Effector CD4-positive, alpha-beta T cell (primary cell): ENCODE measurements at places on chromosomes 16 and 17.
A peak's percentile ranks its signal among the peaks of the same experiment; 100 is the strongest.

- no peak for DNase-seq
These were observed 1.7 kb downstream of the TUBG2 start for GRCh38 chr17:42660692-42661345.

- no peak for DNase-seq
These were observed 3.9 kb upstream of the BIRC5 start for GRCh38 chr17:78210111-78210510.

GRCh38 chr17:47999582-47999981 is 28.7 kb downstream of the CDK5RAP3 start:
- DNase-seq: no peak

DNA sequence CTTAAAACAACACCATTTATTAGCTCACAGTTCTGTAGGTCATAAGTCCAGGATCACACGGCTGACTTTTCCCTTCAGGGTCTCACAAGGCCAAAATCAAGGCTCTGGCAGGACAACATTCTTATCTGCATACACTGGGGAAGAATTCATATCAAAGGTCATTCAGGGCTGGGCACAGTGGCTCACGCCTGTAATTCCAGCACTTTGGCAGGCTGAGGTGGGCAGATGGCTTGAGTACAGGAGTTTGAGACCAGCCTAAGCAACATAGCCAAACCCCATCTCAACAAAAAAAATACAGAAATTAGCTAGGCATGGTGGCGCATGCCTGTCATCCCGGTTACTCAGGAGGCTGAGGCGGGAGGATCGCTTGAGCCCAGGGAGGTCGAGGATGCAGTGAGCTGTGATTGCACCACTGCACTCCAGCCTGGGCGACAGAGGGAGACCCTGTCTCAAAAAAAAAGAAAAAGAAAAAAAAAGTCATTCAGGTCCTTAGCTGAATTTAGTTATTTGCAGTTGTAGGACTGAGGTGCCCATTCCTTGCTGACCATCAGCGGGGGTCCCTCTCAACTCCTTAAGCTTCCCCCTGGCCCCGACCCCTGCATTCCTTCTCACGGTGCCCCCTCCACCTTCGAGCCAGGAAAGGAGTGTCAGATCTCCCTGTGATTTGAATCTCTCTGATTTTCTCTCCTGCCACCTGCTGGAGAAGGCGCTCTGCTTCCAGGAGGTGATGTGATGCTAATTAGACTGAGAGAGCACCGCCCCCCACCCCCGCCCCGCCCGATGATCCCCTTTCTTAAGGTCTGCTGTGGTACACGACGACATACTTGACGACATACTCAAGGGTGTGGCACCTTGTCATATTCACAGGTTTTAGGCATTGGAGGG is 91.8 kb upstream of the CLEC18A start:
- DNase-seq: no peak

DNA sequence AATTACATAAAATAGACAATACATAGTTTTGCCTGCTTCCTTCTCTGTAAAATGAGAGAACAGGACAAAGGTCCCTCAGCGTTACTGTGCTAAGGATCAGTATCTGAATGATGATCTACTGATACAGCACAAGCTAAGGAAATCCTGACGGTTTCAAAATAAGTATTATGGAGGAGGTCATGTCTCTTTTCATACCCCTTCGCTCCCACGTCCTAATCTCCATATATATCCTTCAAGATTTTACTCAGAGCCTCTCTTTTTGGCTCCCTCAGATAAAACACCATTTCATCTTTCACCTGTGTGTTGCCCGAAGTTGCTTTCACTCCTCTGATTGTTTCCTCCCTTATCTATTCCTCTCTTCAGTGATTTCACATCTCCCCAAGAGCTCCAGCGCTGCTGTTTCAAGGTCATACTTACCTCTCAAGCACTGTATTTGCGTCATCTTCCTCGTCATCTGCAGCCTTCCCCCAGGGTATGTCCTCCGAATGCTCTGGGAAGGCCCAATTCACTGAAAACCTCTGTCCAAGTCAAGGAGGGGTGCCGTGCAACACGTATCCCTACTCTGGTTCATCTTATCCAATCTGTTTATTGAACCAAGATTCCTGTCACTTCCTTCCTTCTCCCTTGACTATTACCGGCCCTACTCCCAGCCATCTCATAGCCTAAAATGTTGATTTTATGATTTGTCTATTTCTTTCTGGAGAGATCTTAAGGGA is 1.2 kb upstream of the BLTP2 start:
- no peak for DNase-seq

DNA sequence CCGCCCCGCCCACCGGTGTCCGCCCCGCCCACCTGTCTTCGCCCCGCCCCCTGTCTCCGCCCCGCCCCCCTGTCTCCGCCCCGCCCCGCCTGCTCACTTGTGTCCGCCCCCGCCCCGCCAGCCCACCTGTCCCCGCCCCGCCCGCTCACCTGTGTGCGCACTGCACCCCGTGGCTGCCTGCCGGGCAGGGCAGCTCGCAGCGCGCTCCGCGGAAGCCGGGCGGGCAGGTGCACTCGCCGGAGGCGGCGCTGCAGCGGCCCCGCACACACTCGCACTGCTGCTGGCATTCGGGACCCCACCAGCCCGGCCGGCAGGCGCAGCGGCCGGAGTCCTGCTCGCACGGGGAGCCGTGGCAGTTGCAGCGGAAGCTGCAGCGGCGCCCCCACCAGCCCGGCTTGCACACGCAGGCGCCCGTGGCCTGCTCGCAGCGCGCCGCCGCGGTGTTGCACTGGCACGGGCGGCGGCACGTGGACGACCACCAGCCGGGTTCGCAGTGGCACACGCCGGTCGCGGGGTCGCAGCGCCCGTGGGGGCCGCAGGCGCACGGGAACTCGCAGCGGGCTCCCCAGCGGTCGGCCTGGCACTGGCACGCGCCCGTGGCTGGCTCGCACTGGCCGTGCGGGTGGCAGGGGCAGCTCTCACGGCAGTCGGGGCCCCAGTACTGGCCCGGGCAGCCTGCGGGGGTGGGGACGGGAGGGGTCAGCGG is 2.1 kb downstream of the SCARF1 start:
- peak; percentile 67 for DNase-seq

DNA sequence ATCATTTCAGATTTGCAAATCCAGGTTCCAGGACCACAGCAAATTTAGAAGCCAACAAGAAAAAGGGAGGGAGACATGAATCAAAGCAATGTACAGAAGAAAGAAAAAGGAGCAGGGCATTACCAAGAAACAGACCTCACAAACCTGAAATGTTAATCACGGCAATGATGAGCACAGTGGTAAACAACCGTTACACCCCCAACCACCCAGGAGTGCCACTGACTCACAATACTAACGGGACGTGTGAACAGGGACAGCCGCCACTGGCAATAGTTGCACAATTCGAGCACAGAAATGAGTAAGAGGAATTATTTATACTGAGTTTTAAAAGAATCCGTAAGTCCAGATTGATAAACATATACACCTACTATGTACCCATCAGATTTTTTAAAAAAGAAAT is 13.8 kb downstream of the USP22 start:
- DNase-seq: no peak

GRCh38 chr16:88617268-88618031 is 20.9 kb upstream of the IL17C start:
- no peak for DNase-seq

DNA sequence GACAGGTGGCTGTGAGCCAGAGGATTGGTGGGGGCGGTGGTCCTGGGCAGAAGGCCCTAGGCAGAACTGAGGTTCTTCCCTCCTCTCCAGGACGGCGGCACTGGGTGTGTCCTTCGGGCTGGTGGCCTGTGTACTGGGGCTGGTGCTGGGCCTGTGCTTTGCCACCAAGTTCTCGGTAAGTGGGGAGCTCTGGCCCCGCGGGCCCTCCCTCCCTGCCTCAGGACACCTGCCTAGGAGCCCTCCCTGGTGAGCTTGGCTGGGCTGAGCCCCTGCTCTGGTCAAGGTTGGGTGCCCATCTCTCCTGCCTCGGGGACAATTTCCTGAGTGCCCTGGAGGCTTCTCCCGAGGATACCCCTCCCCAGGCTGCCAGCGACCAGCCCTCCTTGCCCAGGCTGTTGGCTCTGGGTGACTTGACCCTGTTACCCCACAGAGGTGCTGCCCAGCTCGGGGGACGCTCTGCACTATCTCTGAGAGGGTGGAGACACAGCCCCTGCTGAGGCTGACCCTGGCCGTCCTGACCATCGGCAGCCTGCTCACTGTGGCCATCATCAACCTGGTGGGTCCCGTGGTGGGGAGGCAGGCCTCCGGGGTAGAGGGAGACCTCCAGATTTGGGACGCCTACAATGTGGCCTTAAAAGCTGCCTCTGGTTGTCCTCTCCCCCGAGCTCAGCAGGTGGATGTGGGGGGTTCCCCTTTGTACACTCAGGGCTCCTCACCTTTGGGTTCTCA is 42.0 kb downstream of the ADCY7 start:
- no peak for DNase-seq

- DNase-seq: no peak
These were observed 8.3 kb downstream of the XYLT2 start for GRCh38 chr17:50354198-50354597.

DNA sequence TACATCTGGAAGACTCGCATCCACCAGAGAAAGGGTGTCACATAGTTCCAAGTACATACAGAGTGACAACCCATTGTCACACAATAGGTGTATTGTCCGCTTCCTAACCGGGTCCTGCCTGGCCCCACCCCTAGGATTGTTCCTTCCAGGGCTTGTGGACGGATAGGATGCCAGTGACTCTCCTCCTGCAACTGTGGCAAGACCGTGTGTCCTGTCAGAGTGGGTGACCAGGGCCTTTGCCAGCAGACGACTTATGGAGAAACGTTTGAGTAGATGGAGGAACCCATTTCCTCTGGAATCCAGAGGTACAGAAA is 258.4 kb downstream of the CPPED1 start:
- no peak for DNase-seq

DNA sequence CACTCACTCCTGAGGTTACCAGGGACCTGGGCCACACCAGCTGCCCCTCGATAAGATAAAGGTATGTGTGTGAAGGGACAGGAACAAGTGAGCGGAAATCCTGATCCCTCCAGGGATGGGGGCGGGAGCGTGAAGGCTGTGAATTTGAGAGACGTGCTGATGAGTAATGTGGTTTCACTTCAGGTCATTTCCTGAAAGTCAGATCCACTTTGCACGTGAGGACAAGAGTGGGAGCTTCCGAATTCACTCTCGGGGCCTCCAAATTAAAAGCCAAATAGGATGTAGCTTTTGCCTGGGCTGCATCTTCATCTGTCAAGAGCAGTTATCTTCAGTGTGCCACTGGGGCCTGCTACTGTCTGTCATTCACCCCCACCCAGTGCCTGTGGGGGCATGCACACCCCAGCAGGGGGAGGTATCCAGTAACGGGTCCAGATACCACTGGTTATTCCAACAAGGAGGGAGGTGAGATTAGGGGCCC is 87.4 kb upstream of the LHX1 start:
- no peak for DNase-seq

GRCh38 chr17:68048996-68049395 is 13.5 kb downstream of the KPNA2 start:
- DNase-seq: no peak

DNA sequence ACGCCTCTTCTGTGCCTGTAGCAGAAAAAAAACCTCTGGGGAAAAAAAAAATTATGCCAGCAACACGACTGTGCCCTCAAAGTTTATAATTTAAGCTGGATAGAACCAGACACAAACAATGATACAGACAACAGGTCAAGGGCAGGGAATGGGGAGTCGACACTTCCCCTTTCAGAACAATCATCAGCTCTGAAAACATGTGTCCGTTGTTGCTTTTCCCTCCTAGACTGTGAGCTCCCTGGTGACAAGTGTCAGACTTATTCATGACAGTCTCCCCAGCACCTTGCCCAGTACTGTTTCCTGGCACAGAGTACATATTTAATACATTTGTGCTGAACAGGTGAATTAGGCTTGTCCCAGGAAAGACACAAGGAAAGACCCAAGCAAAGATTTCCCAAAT is 178.3 kb downstream of the SOX9 start:
- DNase-seq: no peak

DNA sequence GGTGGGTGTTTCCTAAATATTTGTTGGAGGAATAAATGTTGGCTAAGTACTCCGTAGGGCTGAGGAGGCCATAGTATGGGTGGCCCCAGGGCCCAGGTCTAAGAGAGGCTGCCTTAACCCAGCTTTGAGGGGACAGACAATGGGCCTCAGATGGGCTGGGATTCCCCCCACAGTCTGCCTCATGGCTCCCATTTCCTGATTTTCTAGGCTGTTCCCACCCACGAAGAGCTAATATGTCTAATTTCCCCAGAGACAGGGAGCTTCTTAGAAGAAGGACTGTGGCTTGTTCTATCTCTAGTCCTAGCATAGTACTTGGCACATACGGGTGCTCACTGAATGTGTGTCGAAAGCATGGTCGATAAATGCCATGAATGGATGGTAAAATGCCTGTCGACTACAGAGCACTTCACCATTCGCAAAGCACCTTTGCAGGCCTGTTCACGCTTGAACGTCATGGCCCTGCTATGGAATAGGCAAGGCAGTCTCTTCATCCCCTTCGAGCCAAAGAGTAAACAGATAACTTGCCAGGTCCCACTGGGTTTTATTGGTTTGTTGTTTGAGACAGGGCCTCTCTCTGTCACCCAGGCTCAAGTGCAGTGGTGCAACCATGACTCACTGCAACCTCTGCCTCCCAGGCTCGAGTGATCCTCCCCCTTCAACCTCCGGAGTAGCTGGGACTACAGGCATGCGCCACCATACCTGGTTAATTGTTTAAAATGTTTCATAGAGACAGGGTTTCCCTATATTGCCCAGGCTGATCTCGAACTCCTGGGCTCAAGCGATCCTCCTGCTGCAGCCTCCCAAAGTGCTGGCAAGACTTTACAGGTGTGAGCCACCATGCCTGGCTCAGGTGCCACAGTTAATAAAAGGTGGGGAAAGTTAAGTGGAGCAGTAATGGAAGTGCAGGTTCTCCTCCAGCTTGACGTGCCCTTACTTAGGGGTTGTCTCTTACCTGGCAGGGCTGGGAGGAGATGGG is 9.7 kb downstream of the CHAD start:
- no peak for DNase-seq

- DNase-seq: no peak
These were observed 4.1 kb downstream of the CYLD start for GRCh38 chr16:50745940-50746339.

DNA sequence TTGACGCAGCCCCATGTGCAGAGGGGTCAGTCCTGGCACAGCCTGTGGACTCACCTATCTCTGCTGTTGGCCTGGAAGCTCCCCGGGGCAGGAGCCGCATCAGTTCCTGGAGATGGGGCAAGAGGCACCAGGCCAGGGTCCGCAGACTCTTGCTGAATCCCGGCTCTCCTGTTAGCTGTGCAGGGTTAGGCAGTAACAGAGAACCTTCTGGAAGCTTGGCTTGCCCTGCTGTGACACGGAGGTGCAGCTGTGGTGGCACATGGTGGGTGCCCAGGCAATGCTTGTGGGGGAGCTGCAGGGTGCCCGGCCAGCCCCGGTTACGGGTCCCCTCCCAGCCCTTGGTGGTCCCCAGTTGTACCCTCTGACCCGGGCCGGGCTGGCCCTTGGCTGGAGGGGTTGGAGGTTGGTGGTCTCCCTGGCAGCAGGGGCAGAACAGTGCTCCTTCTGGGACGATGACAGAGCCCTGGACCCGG is 26.0 kb upstream of the ZNF469 start:
- no peak for DNase-seq

GRCh38 chr16:4249530-4250308 is 7.8 kb upstream of the SRL start:
- DNase-seq: no peak
